ENCODE measurements at places on chromosomes 7 and 10. TPM values are rescaled to one million over a fixed set of nuclear protein-coding genes. Genes with fewer than 3 reads are reported as not detected.

GRCh38 chr10:110870823-110871297, 868 bp upstream of the PDCD4 start:
- no peaks in the 10 kb centered on the region for H3K4me1 ChIP-seq
- DNase-seq, result no peak
- no peaks in the 10 kb centered on the region for H3K36me3 ChIP-seq
- peak overlapping the region; percentile 47 for H3K4me3 ChIP-seq

DNA sequence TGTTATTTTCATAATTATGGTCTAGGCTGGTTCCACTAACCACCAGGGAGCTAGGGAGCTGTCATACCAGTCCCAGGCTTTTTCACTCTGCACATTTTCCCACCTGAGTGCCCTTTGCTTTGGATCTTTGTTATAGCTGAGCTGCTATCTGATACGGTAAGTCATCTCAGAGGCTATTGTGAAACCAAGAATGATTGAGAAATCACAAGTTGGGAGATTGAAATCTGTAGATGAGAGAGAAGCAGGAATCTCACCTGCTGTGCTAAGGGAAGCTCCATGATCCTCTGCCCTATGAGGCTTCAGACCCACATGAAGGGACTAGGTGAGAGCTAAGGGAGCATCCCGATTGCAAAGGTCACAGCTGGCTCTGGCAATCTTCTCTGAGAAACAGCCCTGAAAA, 307.8 kb downstream of the REEP3 start:
- no peaks in the 10 kb centered on the region for H3K4me1 ChIP-seq
- no peak for DNase-seq
- no peak overlapping the region for H3K4me3 ChIP-seq
- no peak overlapping the region for H3K27ac ChIP-seq
- H3K36me3 ChIP-seq, result no peaks in the 10 kb centered on the region

DNA sequence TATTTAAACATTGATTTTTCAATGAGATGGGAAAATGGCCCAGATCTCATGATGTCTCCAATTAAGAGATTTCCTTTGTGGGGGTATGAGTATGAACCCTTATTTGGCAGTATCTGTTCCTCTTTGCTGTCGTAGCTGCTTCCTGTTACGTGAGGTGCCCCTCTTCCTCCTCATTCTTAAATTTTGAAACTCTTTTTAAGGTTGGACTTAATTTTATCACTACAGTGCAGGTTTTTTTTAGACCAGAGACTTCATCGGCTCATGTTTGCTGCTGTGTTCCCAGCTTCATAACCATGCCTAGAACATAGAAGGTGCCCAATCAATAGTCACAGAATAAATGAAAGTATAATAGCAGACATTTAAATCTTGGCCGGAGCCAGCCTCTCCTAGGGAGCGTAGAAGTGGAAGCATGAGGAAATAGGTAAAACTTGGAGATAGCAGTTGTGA, 2.4 kb downstream of the MIOS start:
- no peaks in the 10 kb centered on the region for H3K36me3 ChIP-seq
- no peaks in the 10 kb centered on the region for H3K4me1 ChIP-seq
- DNase-seq, result no peak

Gene CALHM2
- 52.8 TPM for total RNA-seq

Gene SSC4D
- total RNA-seq, result 0.33 TPM

Gene PLXNA4
- total RNA-seq, result 22.7 TPM
